Breast epithelium (tissue), 4 donors: ENCODE measurements at places on chromosomes 5 and 9. TPM values are rescaled to one million over a fixed set of nuclear protein-coding genes. Genes with fewer than 3 reads are reported as not detected.

DNA sequence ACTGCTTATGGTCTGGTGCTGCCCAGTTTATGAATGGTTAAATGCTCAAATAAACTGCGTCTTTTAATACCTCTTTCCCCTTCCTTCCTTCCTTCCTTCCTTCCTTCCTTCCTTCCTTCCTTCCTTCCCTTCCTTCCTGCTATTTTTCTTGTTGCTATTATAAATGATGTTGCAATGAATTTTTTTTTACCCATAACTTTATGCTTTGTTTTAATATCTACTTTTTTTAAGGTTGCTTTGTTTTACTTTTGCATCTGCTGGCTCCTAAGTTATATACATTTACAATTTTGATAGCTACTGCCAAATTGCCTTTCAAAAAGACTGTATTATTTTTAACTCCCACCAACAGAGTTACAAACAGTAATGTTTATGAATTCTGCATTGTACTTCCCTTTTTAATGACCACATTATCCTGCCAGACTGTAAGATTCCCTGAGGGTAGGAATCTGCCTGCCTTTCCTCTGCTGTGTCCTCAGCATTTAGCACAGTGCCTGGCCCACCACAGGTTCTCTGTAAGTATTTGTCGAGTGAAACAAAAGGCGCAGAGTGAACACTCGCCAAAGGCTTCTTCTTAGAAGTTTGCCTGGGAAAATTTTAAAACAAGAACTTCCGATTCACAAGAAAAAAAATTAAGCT, 36.9 kb downstream of the KIF4B start:
- H3K36me3 ChIP-seq: no peaks in the 10 kb centered on the region
- DNase-seq: no peak
- H3K4me3 ChIP-seq: no peak overlapping the region
- H3K4me1 ChIP-seq: no peaks in the 10 kb centered on the region

GRCh38 chr9:130847306-130848217, 12.5 kb downstream of the ABL1 start:
- no peaks in the 10 kb centered on the region for H3K36me3 ChIP-seq
- H3K4me3 ChIP-seq: no peak overlapping the region
- DNase-seq: peak; percentile 88
- H3K27me3 ChIP-seq: no peaks in the 10 kb centered on the region
- H3K4me1 ChIP-seq: peaks cover 13% of the 10 kb centered on the region

- no peaks in the 10 kb centered on the region for H3K27me3 ChIP-seq
- peak overlapping the region; percentile 78 for H3K27ac ChIP-seq
- no peaks in the 10 kb centered on the region for H3K36me3 ChIP-seq
- no peak overlapping the region for H3K4me3 ChIP-seq
- H3K4me1 ChIP-seq: no peaks in the 10 kb centered on the region
Observed at GRCh38 chr9:97559111-97559514, 57.6 kb downstream of the TMOD1 start.

DNA sequence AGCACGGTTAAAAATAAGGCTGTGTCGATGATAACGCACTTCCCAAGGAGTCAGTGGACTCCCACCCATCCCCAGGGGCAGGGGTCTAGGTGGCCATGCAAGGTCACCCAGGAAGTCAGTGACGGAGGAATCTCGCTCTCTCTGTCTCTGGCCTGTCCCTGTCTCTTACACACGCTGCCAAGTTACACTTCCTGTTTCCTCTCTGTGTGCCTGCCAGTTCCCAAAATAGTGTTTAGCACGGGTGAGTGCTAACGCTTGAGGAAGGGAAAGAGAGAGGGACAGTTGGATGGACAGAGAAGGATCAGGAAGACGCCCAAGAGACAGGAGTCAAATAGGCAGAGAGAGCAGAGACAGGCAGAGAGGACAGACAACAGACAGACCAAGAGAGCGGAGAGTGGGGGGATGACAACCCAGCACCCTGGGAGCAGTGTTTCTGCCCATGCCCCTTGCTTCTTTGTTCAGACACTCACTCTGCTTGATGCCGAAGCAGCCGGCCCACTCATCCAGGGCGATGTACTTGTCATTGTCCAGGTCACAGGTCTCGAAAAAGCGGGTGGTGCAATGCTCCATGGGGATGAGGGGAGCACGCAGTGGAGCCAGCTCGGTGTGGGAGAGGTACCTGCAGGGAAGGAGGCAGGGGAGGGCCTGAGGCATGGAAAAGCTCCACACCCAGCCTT, 23.0 kb downstream of the SPARC start:
- H3K4me3 ChIP-seq: no peak overlapping the region
- peaks cover 8% of the 10 kb centered on the region for H3K4me1 ChIP-seq
- H3K27ac ChIP-seq: peak overlapping the region; percentile 58
- DNase-seq: no peak

DNA sequence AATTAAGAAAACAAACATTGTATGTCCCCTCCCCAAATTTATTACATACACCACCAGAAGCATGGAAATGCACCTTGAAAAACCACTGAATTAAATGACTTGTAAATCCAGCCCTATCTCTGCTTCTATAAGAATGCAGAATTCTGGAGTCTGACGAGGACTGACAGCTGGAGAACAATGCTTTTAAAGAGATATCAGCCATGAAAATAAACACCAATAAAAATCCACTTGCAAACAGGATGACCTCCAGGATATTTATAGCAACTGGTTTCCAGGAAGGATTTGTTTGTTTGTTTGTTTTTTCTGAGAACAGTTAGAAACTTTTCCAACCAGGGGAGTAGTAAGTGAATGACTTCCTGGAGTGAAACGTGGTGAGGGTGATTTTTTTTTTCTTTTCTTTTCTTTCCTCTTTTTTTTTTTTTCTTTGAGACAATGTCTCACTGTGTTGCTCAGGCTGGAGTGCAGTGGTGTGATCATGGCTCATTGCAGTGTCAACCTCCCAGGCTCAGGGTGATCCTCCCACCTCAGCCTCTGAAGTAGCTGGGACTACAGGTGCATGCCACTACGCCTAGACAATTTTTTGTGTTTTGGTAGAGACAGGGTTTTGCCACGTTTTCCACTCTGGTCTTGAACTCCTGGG, 38.7 kb upstream of the SLC36A1 start:
- no peaks in the 10 kb centered on the region for H3K36me3 ChIP-seq
- no peak overlapping the region for H3K4me3 ChIP-seq
- no peaks in the 10 kb centered on the region for H3K27me3 ChIP-seq

DNA sequence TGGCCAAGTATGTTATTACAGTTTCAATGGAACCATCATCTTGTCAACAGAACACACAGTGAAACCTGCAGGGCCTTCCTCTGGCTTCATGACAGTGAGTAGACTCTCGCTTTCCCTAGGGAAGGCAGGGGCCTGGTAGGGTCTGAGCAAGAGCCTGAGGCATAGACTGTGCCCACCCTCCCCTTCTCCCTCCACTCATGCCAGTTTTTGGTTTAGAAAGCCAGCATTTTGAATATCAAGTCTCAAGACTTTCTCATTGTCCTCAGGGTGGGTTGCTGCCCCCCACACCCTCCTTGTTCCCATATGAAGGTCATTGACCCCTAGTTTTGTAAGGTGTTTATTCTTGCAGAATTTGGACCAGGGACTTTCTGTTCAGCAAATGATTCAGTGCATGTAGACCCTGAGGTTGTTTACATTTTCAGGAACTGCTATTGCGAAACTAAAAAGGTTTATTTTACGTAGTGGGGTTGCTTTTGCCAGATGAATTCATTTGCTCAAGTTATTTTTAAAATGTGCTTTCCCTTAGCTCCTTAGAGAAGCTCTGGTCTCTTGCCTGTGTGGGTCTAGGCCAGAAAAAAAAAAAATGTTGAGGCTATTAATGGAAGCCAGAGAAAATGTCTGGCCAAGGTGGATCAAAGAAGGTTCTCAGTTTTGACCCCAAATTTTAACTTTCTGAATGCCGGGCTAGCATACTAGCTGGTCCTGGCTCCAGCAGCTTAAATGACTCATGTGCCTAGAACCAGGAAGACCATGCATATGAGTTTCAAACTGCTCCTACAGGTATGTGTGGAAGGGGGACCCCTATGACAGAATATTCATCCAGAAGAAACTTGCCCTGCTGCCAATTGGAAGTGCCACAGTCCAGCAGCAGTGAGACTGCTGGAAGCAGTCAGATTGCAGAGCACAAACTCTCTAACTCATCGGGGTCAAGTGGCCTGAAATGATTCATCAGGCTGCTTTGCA, 10.1 kb upstream of the MOB3B start:
- H3K27ac ChIP-seq: peak overlapping the region; percentile 91
- no peaks in the 10 kb centered on the region for H3K27me3 ChIP-seq
- no peaks in the 10 kb centered on the region for H3K36me3 ChIP-seq
- H3K4me1 ChIP-seq: peaks cover 35% of the 10 kb centered on the region
- H3K4me3 ChIP-seq: peak overlapping the region; percentile 12

GRCh38 chr9:28073270-28073669, 500.0 kb upstream of the C9orf72 start:
- no peaks in the 10 kb centered on the region for H3K27me3 ChIP-seq
- no peak for DNase-seq
- H3K36me3 ChIP-seq: no peaks in the 10 kb centered on the region
- H3K27ac ChIP-seq: no peak overlapping the region
- H3K4me1 ChIP-seq: no peaks in the 10 kb centered on the region

Gene DOLPP1
- 5.6 TPM for total RNA-seq

DNA sequence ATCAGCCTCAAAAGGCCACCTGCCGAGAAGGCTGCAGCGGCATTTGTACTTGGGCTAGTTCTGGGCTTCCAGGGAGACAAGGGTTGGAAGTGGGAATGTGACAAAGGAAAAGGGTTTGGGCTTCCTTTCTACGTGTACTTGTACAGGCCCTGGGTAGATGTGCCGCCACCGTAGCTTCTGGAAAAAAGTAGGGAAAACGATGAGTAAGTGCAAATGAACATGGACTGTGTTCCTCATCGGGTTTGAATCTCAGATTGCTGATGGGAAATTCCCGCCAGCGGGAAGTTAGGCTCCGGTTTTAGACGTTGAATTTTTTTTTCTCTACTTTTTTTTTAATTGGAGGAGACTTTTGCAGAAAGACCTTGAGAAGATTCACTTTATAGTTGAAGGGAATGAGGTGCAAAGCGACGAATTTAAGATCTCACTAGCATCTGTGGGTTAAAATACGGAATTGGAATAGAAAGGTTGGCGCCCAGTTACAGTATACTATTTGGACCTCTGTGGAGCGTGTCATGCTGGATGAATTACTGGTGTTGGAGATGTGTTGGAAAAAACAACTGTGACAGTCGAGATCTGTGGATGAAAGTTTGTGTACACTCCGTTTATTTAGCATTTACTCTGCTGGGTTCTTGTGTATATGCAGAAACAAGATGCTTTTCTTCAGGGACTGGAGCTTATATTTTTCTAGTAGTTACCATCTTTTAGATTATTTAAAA, 1.2 kb downstream of the G3BP1 start:
- no peaks in the 10 kb centered on the region for H3K27me3 ChIP-seq
- peak overlapping the region; percentile 92 for H3K4me3 ChIP-seq
- H3K4me1 ChIP-seq: peaks cover 16% of the 10 kb centered on the region
- no peak for DNase-seq
- H3K27ac ChIP-seq: peak overlapping the region; percentile 97

DNA sequence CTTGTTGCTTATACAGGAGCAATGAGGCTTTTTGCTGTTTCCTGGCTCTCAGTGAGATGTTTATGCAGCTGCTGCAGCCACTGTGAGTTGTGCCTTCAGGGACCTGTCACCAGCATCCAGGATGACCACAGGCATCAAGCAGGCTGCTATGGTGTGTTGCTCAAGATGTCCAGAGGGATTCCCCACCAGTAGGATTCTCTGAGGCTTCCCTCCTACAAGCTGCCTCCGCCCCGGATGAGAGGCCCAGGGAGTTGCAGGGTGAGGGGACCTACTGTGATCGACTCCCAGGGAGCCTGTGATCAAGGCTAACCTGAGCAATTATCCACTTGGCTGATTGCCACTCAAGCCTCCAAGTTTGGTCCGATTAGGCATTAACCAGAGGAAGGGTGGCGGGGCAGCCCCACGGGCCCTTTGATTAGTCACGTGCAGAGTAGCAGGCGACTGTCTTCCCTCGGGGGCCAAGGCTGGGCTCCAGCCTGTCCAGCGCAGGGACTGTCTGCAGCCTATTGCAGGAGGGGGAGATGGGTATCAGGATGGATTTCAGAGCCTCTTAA, 1.8 kb upstream of the FAT2 start:
- H3K36me3 ChIP-seq: no peaks in the 10 kb centered on the region
- no peaks in the 10 kb centered on the region for H3K4me1 ChIP-seq
- DNase-seq: no peak
- H3K4me3 ChIP-seq: no peak overlapping the region

GRCh38 chr5:174553556-174553955, 170.8 kb upstream of the MSX2 start:
- H3K27ac ChIP-seq: no peak overlapping the region
- DNase-seq: no peak
- no peaks in the 10 kb centered on the region for H3K36me3 ChIP-seq
- H3K27me3 ChIP-seq: no peaks in the 10 kb centered on the region
- no peak overlapping the region for H3K4me3 ChIP-seq

DNA sequence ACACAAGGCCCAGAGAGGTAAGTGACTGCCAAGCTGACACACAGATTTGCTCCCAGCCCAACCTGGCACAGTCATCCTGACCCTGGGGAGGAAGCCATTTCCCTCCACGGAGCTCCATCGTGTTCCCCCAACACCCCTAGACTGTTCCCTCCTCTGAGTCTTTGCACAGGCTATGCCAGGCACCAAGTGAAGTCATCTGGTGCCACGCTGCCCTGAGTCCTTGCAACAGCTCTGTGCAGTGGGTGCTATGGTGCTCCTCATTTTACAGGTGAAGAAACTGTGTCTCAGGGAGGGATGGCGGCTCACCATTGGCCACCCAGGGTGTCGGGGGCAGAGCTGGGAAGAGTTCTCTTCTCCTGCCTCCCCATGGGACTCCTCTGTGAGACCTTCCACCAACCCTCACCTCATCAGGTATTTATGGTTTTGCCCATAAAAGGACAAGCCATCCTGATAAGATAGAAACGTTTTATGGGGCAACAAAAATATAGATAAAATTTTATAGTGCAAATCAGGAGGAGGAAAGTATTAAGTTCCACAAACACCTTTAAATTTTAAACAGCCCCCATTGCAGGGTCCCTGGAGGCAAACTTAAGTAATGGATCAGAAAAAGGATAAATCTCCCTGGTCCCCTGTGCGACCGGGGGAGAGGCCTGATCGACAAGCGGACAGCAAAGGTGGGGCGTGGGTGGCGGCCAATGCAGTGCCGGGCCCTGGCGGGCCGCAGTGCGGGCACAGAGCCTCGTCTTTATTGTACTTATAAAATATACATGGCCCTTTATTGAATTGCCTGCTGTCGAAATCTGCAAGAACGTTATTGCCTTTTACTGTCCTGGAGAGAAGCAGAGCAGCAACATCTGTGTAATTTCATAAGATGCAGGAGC, 50.2 kb upstream of the ZBTB43 start:
- H3K27me3 ChIP-seq: no peaks in the 10 kb centered on the region
- no peak for DNase-seq
- H3K27ac ChIP-seq: no peak overlapping the region
- no peaks in the 10 kb centered on the region for H3K36me3 ChIP-seq
- H3K4me1 ChIP-seq: no peaks in the 10 kb centered on the region
